ENCODE measurements at places on chromosomes 7 and 10.

- DNase-seq: no peak
These were observed 4.3 kb downstream of the PRRT4 start for GRCh38 chr7:128357217-128357613.

- DNase-seq: no peak
These were observed 611.8 kb downstream of the LRMDA start for GRCh38 chr10:76043261-76043660.

DNA sequence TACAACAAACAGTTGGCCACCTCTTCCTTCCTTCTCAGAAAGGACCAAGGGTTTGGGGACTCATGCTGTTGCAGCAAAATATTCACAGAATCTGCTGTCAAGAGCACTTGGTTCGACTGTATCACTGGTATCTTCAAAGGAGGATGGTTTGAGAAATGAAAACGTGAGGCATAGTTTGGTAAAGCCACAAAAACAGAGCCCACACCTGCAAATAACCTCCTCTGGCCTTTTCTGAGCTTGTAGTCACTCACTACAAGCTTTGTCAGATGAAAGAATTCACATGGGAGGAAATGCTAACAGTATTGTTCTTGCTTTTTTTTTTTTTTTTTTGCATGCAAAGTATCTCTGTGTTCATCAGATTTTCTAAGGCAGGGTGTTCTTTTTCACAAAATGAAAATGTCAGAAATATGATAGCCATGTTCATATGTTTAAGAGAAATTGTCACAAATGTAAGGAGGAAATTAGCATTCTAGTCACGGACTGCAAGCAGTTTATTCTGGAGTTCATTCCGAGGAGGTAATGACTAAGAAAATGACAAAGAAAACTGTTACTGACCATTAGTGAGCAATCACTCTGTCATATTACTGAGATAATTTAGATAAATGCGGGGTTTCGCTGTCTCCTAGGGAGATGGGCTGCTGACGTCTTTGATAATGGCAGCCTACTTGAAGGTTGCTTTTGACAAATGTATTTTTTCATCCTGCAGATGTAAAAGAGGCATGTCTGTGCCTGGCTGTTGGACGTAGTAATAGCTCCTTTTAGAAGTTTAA lies 117.8 kb upstream of the MYO3A start:
- no peak for DNase-seq

GRCh38 chr7:4828720-4829383 lies 33.0 kb downstream of the PAPOLB start:
- peak; percentile 36 for DNase-seq

DNA sequence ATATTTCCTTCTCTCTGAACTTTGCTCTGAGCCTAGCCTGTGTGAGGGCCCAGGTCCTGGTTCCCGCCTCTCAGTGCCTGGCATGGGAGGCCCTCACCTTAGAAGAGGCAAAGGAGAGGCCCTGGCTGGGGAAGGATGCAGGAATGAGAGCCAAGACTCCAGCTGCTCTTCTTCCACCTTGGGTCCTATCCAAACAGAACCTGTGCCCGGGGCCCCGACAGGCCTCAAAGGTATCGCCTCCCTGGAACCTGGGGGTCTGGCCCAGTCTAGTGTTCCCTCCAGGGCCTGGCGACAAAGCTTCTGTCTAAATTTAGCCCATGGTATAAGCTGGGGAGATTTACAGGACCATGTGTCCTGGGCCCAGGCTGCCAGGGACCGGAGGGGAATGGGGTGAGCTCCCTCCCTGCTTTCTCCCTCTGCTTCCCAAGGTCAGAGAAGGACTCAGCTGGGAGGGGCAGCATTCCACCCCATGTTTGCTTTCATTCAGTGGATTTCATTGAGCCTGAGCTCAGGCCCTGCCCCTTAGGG lies 12.0 kb upstream of the CRHR2 start:
- no peak for DNase-seq

DNA sequence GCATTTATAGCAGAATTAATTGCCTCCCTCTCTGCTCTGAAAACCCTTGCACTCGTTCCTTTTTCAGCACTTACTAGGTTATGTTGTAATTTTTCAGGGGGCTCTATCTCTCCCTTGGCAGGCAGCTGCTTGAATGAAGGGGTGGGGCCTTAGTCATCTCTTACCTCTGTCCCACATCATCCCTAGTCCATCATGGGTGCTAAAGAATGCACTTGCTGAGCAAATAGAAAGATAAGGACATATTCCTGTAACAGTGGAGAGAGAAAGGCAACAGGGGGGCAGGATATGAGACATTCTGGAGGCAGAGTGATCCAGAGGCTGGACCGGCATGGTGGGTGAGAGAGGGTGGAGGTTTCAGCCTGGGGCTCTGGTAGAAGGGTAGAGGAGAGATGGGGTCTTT lies 60.0 kb downstream of the MINDY4 start:
- no peak for DNase-seq

All from right forelimb (tissue), 1 donor.